ENCODE measurements at places on chromosomes 5 and 9.

DNA sequence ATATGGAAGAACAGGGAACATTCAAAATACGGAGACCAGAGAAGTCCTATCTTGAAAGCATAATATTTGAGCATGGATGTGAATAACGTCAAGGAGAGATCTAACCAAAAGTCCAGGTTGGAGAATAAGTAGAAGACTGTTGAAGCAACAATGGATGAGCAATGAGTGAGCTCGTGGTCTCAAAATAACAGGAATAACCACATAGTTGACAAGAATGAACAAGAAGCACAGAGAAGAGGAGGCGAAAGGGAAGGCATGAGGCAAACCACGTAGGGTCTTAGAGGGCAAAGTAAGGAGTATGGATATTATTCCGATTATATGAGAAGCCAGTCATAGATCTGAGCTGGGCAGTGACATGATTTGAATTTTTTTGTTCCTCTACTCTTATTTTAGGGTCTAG, 710.2 kb downstream of the BRINP1 start:
- DNase-seq: no peak

GRCh38 chr5:1526190-1526631, 2.5 kb upstream of the LPCAT1 start:
- DNase-seq: no peak

- no peak for DNase-seq
These were observed 12.6 kb upstream of the ASPN start for GRCh38 chr9:92494856-92495255.

- DNase-seq: no peak
These were observed 53.7 kb downstream of the TGFBR1 start for GRCh38 chr9:99158629-99159028.

DNA sequence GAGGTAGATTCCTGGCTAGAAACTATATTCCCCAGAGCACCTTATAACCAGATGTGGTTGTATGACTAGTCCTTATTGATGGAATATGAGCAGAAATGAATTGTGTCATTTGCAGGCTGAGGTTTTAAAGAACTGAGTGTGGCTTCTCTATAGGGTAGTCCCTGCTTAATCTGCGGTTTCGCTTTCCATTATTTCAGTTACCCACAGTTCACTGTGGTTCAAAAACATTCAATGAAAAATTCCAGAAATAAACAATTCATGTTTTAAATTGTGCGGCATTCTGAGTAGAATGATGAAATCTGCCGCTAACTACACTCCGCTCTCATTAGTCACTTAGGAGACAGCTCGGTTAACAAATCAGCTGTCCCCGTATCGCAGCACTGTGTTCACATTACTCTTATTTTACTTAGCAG, 65.1 kb downstream of the ANKRD55 start:
- no peak for DNase-seq

GRCh38 chr9:125145425-125145824, 2.1 kb upstream of the SCAI start:
- DNase-seq: no peak

DNA sequence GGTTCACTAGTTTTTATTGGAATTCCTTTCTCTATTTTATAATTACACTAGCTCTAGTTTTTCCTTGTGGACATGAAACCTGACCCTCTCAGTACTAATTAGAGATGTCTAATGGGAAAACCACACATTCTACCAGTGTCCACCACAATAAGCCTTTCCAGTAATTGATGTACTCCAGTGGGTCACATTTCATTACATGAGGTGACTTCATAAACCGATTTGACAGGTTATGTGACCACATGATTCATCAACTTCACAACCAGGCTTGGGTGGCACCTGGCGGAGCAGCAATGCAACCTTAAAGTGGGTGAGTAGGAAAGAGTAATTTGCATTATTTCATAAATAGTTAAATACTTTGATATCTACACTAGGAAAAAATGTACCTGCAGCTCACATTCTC, 284.2 kb upstream of the ADAMTS16 start:
- DNase-seq: no peak

DNA sequence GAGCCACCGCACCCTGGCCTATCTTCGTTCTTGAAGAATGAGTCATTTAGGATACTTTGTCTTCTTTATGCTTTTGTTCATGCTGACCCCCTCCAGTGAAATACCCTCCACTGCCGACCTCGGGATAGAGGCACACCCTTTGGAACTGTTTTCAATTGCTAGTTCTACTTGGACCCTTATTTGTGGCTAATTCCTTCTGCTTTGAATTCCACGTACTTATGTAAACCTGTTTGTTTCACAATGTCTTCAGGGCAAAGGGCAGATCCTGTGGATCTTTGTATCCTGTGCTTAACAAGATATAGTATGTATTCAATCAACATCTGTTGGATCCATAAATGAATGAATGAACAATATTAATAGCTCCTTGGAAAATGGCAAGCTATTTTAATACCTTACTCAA, 19.6 kb upstream of the AOPEP start:
- no peak for DNase-seq

DNA sequence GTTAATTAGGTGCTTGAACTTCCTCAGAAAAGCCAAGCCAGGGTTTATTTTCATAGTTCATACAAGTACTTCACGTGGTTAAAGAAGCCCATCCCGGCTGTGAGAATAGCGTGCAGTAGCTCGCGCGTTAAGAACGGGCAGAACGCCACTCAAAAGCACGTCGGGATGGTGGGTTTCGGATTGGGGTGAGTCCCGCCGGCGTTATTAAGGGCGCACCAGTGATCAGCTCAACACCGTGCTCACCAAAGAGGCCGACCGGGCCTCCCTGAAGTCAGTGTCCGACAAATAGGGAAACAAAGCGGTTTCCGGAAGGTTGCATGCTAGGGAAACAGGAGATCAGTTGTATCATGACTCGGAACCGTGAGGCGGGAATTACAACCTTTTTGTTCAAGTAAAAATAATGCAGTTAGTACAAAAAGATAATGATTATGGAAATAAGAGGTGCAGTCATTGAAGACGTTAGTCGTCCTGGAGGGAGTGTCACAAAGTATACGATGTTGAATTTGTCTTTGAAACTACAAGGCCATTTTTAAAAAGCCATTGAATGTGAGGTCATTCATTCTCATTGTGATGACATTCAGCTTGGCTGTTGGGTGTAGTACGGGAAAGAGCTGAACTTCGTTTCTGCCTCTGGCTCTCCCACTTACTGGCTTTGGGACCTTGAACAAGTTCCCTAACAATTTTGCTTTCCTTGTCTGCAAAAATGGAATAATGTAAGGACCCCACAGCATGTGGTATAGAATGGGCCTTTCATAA, 992 bp downstream of the SETD9 start:
- peak; percentile 89 for DNase-seq

GRCh38 chr5:11396917-11397316, 507.3 kb downstream of the CTNND2 start:
- DNase-seq: no peak

GRCh38 chr5:19297934-19298333, 690.1 kb downstream of the CDH18 start:
- no peak for DNase-seq

DNA sequence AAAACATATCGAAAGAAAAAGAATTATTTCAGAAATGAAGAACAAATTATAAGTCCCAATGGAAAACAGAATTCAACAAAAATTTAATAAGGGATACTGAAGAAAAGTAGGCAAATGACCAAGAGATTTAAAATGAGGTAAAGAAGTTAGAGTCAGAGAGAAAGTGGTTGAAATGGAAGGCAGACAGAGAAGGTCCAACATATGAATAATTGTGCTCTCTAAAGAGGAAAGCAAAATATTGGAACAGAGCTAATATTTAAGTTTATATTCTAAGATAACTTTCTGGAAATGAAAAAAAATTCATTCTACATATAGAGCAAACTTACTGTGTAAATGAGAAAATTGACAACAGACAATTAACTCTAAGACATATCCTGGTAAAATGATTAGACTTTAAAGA, 94.1 kb downstream of the PTCH1 start:
- DNase-seq: no peak

DNA sequence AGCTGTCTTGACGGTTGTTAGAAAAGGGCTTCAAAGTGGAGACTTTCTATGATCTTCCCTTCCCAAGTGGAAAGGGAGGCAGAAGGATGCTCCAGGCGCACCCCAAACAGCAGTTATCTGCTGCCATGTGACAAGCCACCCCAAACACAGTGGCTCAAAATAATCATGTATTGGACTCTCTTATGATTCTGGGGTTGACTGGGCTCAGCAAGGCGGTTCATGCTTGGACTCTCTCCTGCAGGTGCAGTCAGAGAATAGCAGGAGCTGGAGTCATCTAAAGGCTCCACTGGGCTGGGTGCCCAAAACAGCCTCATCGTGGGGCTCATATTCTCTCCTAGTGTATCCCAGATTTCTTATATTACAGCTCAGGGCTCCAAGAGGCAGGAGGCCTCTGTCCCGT, 177.6 kb upstream of the IER5L start:
- DNase-seq: no peak

GRCh38 chr5:134110382-134110781, 4.1 kb upstream of the TCF7 start:
- no peak for DNase-seq

DNA sequence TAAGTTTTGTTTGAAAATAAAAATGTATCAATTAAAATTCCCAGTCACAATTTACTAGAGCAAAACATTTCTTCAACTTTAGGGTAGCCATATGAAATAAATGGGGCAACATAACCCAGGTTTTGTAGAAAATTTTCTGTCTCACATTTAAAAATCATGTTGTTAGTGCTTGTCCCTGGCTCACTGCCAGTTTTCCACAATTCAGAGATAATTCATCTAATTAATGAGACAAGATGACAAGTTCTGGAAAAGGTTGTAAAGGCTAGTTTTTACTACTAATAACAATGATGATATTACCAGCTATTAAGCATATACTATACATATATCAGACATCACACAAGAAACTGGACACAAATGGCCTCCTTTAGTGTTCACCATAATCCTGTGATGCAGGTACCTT, 45.9 kb downstream of the MEGF9 start:
- no peak for DNase-seq

- no peak for DNase-seq
These were observed 51.7 kb downstream of the RXRA start for GRCh38 chr9:134377976-134378375.

DNA sequence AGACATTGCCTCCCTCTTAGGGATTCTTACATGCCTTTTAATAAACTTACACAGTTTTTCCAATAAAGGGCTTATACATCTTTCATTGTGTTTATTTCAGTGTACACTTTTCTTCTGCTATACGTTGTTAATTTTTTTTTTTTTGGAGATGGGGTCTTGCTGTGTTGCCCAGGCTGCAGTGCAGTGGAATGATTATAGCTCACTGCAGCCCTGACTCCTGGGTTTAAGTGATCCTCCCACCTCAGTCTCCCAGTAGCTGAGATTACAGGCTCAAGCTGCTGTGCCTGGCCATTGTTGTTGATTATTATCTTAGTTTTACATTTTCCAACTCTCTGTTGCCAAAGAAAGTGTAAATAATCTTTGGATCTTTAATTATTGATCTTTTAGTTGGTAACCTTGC, 89.8 kb downstream of the GTF3C4 start:
- no peak for DNase-seq

DNA sequence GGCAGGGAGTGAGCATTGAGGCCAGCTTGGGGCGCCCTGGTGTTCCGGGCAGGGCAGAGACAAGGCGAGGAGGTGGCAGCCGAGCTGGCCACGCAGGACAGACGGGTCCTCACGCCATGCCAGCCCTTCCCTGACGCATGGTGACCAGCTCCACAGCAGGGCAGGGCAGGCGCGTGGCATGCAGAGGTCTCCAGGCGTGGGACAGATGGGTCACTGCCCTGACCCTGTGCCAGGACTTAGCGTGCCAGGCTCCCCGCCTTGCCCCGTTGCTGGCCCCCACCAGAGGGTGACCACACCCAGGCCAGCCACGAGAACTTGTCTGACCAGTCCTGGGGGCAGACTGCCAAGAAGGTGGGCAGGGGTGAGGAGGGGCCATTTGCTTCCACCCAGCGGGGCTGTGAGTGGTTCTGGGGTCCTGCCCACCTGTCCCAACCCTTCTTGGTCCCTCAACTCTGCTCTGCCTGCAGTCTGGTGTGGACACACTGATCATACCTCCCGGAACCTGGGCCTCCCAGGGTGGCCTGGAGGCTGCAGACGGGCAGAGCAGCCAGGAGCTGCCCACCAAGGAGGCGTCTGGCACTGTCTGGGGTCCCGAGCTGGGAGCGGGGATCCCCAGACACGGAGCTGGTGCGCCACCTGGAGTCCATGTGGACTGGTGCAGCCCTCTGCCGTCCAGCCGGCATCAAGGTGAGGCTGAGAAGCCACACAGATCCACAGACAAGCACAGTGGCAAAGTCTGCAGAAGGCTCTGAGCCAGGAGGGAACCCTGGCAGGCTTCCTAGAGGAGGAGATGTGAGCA, at the start of gene RNF224:
Gene RNF224, plus strand, starts transcription at position 449 of the 799 bp plus-strand sequence. CDS start 834 bp downstream, outside the sequence.
- DNase-seq: peak; percentile 77

GRCh38 chr9:114154600-114155102, 686 bp upstream of the COL27A1 start:
- peak; percentile 13 for DNase-seq

GRCh38 chr9:107281922-107282667, 984 bp upstream of the RAD23B start:
- DNase-seq: peak; percentile 9

- DNase-seq: no peak
These were observed 31.5 kb downstream of the SLC22A4 start for GRCh38 chr5:132325691-132326090.

DNA sequence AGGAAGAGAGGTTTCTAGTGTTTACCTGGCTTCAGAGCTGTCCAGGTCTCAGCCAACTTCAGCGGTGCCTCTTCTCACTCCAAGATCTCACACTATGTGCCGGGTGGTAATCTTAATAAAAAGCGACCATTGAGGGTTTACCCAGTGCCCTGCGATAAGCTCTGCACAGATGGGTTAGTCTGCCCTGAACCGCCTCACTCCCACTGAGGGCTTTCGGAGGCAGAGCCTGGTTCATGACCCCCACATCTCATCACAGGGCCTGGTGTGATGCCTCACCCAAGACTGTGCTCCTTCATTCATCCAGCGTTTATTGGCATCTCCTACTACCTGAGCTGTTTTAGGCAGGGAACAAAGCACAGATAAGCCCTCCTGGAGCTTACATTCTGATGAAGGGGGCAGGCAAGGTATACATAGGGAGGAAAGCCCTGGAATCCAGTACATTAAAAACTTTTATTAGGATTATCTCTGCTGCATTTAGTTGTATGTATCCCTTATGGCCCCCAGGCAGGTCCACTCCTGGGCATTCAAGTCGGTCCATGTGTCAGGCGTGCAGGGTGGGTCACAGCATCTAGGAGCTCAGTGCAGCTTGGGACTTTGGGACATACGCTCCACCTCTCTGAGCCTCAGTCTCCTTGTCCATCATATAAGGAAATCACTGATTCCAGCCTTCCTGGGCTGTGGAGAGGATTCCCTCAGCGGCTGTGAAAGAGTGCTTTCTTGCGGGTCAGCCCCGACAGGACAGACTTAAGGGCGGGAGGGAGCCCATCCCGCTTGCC, 613 bp upstream of the COL15A1 start:
- no peak for DNase-seq
